ENCODE measurements at places on chromosomes 4 and X. TPM values are rescaled to one million over a fixed set of nuclear protein-coding genes. Genes with fewer than 3 reads are reported as not detected.

Gene TSPAN7
- 7.3 TPM for total RNA-seq

- no peak for DNase-seq
- H3K27ac ChIP-seq = no peak overlapping the region
- no peak overlapping the region for H3K4me3 ChIP-seq
- no peaks in the 10 kb centered on the region for H3K27me3 ChIP-seq
- no peaks in the 10 kb centered on the region for H3K36me3 ChIP-seq
Observed at GRCh38 chr4:53168228-53168627, 197.6 kb downstream of the SCFD2 start.

DNA sequence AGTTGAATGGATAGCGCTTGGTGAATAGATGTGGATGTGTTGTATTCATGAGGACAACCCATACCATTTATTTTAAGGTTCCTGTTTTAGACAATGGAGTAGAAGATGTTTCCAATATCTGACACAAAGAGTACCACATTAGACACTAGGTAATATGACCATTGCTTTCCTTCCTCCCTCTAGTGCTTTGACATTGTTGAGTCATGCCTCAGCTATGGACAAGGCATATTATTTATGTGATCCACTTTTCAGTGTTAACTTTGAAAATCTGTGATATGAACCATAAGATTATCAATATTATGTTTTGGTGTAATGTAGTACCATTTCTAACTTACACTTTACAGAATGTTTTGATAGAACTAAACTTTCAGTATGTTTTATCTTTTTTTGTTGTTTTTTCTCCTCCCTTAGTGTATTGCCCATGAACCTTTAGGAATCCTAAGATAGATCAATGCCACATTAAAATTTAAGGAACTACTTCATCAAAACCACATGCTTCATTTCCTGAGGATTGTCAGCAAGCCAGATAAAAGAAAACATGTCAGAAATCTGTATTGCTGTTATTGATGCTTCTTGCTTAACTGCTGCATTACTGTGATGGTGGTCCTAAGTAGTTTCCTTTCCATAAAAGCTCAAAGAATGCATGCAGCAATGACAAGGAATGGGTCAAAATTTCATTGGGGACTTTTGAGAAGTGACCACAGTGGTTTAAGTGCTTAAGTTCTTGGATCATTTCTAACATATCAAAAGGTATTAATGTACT, 105.0 kb downstream of the PCDH7 start:
- H3K27me3 ChIP-seq = no peaks in the 10 kb centered on the region
- no peak overlapping the region for H3K27ac ChIP-seq
- no peak overlapping the region for H3K4me3 ChIP-seq
- DNase-seq = no peak
- H3K36me3 ChIP-seq = no peaks in the 10 kb centered on the region

- H3K36me3 ChIP-seq = no peaks in the 10 kb centered on the region
- no peak for DNase-seq
- H3K27ac ChIP-seq = peak within 1 kb of the TSS; percentile 75
- H3K27me3 ChIP-seq = no peaks in the 10 kb centered on the region
Observed at GRCh38 chrX:30577362-30577991, at the start of gene TASL. Gene TASL (minus strand): TSS chrX:30577766. CDS start chrX:30560355, 17,411 bp downstream.

- H3K27ac ChIP-seq = peak overlapping the region; percentile 75
- H3K4me3 ChIP-seq = no peak overlapping the region
- no peaks in the 10 kb centered on the region for H3K4me1 ChIP-seq
- no peaks in the 10 kb centered on the region for H3K36me3 ChIP-seq
- DNase-seq = no peak
Observed at GRCh38 chr4:40202474-40202873, 5.6 kb downstream of the RHOH start.

Gene MID2
- 14.2 TPM for total RNA-seq

Gene PAGE2
- not detected for total RNA-seq

GRCh38 chrX:13091111-13091765, 46.8 kb upstream of the FAM9C start:
- no peaks in the 10 kb centered on the region for H3K27me3 ChIP-seq
- no peak for DNase-seq
- no peak overlapping the region for H3K4me3 ChIP-seq
- H3K36me3 ChIP-seq = no peaks in the 10 kb centered on the region

Gene TNIP3
- 0.89 TPM for total RNA-seq

Gene GYPB
- total RNA-seq = not detected

Gene SLC6A14
- 41.5 TPM for total RNA-seq

Gene TMEM47
- total RNA-seq = 29.9 TPM

DNA sequence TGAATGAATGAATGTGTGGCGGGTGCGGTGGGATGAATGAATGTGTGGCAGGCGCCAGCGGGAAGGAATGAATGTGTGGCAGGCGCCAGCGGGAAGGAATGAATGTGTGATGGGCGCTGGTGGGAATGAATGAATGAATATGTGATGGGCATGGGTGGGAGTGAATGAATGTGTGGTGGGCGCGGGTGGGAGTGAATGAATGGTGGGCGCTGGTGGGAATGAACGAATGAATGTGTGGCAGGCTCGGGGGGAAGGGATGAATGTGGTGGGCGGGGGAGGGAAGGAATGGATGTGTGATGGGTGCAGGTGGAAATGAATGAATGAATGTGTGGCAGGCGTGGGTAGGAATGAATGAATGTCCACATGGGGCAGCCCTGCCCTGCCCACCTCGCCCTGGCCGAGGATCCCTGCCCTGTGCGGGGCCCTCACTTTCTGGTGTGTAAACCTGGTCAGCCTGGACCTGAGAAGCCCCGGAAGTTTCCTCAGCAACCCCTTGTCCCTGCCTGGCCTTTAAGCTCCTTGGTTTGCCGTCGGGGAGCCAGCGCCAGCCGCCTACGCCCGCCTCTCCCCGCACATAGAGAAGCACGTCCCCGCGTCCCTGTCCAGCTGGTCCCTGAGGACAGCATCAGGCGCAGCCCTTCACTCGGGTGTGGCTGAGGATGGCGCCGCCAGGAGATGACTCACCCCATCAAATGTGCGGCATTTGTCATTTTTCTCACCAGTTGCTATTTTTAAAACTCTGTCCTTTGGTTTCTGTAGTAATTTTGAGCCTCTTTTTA, 112.8 kb upstream of the LRPAP1 start:
- no peak for DNase-seq
- no peaks in the 10 kb centered on the region for H3K4me1 ChIP-seq
- H3K36me3 ChIP-seq = no peaks in the 10 kb centered on the region
- no peak overlapping the region for H3K27ac ChIP-seq

- no peak overlapping the region for H3K27ac ChIP-seq
- no peaks in the 10 kb centered on the region for H3K27me3 ChIP-seq
- no peak overlapping the region for H3K4me3 ChIP-seq
- no peak for DNase-seq
- H3K36me3 ChIP-seq = no peaks in the 10 kb centered on the region
Observed at GRCh38 chr4:28555866-28556265, 1695.2 kb downstream of the STIM2 start.

Measured in upper lobe of left lung (tissue), 6 donors.